ENCODE measurements at places on chromosomes 16 and 17. TPM values are rescaled to one million over a fixed set of nuclear protein-coding genes. Genes with fewer than 3 reads are reported as not detected.
A peak's percentile ranks its signal among the peaks of the same experiment; 100 is the strongest.

- no peak for DNase-seq
These were observed 145.8 kb downstream of the SPACA3 start for GRCh38 chr17:33137426-33137825.

- DNase-seq: no peak
These were observed 4.7 kb downstream of the NUBP2 start for GRCh38 chr16:1787322-1788094.

- DNase-seq: no peak
These were observed 5.4 kb upstream of the DRC7 start for GRCh38 chr16:57688987-57689761.

RASD1 gene
- 1.1 TPM for total RNA-seq

BRIP1 gene
- total RNA-seq: 5.1 TPM

FBXW10 gene
- 0.16 TPM for total RNA-seq

DNA sequence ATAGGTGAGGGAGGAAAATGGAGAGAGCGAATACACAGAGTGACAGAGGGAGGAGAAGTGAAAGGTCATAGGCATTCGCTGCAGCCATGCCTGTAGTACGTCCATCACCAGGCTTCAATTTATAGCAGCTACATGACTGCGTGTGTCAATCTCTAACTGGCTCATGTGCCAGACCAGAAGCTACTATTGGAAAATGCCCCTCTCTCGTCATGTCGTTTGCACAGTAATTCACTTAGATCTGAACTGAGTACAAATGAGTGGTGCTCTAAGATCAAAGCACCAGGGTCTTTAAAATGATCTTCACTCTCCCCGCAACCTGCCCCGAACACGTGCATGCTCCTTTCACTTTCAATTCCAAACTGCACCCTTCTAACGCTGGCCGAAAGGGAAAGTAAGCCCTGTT is 51.3 kb downstream of the ADCY9 start:
- peak; percentile 36 for DNase-seq

CTRL gene
- 10.4 TPM for total RNA-seq

DNA sequence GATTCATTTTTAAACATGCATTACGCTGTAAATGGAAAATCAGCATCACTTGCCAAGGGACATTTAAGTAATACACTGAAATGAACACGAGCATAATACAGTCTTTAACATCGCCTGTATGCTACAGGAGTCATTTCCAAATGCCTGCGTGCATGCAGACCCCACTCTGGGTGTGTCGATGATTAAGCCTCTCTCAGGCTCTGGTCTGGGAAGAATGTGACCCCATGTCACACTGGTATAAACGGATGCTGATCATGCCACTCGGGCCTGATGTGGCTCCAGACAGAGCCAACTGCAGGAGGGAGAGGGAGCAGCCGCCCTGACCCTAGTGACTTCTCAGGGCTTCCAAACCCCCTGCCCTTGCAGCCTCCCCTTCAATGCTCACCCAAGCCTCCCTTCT is 10.8 kb downstream of the EMP2 start:
- DNase-seq: no peak
